ENCODE measurements at places on chromosomes 6 and 20. TPM values are rescaled to one million over a fixed set of nuclear protein-coding genes. Genes with fewer than 3 reads are reported as not detected.

DNA sequence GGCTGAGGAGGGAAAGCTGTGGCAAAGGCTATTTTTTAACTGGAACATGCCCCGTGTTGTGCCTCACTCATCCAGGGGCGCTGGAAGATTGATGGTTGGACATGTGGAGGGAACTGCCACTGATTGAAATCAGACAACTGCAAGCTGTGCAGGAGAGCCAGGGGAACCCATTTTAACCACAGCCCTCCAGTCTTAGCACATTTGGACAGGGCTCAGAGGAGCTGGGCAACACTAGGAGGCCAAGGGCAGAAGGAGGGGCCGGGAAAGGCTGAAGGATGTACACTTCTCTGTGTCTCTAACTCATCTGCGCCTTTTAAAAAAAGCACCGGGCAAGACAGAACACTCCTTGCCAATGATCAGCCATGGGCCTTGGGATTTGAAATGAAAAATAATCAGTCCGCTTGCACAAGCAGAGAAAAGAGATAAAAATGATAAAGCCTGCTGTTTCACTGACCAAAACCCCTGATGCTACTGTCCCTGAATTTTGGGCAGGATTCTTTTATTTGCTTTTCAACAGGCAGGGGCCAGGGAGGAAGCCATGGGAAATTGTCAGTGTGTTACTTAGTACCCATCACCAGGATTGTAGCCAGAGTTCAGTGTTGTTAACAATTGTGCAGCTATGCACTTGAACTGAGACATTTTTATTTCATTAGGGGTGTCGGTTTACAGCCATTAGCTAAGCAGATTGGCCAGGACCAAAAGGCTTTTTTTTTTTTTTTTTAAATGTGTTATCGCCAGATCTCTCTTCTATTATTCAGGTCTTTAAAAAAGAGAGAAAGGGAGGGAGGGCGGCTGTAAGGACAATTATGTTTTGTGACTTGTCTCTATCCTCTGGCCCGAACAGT lies 109.3 kb upstream of the EYA4 start:
- DNase-seq = peak; percentile 40
- H3K27ac ChIP-seq = no peak overlapping the region
- no peaks in the 10 kb centered on the region for H3K36me3 ChIP-seq

- no peak overlapping the region for H3K4me3 ChIP-seq
- no peaks in the 10 kb centered on the region for H3K4me1 ChIP-seq
- no peaks in the 10 kb centered on the region for H3K27me3 ChIP-seq
- no peak overlapping the region for H3K27ac ChIP-seq
- no peak for DNase-seq
Measured at GRCh38 chr20:6909608-6910007, 142.1 kb downstream of the BMP2 start.

DNA sequence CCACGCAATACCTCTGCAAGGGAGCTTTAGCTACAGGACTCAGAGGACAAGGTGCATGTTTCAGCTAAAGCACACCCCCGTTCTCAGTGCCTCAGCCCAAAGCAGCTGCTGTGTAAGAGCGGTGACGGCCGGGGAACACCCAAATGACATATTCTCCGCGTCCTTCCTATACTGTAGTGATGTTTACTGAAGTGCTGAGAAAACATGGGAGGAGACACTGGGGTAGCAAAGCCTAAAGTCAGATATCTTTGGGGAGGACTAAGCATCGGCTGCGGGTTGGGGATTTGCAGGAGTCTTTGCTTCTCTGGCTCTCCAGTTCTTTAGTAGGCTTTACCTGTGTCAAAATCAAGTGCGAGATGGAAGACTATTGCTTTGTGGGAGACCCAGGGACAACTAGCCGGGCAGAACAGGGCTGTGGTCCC lies 1.7 kb downstream of the SLC22A23 start:
- peaks cover 71% of the 10 kb centered on the region for H3K27me3 ChIP-seq
- H3K36me3 ChIP-seq = no peaks in the 10 kb centered on the region
- DNase-seq = no peak
- H3K27ac ChIP-seq = no peak overlapping the region

GRCh38 chr6:165439928-165440554 lies 130.6 kb upstream of the C6orf118 start:
- DNase-seq = peak; percentile 73
- no peaks in the 10 kb centered on the region for H3K27me3 ChIP-seq
- H3K4me3 ChIP-seq = no peak overlapping the region
- no peak overlapping the region for H3K27ac ChIP-seq
- H3K4me1 ChIP-seq = no peaks in the 10 kb centered on the region

The GABRR2 gene
- polyA plus RNA-seq = 0.24 TPM

Data from IMR-90 (cell line).